ENCODE measurements at places on chromosomes 3 and 15.

DNA sequence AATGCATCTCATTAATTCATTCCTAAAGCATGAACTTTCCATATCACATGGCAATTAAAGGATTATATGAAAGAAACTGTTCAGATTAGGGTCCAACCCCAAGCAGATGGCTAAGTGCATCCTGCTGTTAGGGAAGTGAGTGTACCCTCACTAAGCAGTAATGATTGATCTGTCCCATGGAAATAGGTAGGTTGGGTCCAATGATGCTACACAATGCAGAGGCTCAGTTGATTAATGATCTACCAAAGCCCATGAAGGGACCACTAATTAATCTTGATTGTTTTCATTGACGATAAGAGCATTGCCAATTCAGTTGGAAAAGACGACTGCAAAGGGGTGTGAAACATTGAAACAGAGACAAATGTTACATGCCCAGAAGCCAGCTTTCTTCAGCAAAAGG is 194.5 kb upstream of the LRTM1 start:
- DNase-seq, result no peak

- no peak for DNase-seq
Measured at GRCh38 chr3:44420676-44421075, 56.8 kb downstream of the ZNF445 start.

GRCh38 chr3:115830764-115831395 is 207.6 kb downstream of the GAP43 start:
- DNase-seq, result no peak

DNA sequence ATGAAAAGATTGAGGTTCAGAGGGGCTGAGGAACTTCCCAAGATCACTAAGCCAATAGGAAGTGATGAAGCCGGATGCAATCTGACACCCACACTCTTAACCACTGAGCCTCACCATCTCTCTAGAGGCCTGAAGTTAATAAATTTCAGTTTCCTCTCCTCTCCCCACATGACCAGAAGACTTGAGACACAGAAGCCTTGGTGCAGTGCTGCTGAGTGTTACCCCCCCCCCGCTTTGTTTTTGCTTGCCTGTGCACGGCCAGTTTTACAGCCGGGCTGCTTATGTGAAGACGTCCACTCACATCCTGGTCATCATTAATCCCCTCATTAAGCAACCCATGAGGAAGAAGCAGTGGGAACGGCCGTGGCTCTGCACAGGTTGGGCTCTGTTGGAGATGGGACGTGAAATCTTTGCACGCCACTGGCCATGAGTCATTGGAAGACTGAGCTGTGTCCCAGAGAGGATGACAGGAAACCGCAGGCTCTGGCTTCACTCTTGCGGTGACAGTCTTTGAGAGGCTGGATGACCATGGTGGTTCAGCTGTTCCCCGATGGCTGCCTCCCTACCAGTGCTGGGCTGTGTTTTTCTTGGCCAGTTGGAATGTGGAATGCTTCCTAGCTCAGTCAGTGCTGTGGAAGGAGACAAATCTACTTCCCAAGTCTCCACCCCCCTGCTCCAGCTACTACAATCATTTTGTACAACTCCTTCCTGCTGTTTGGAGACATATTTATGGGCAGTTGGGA is 232.6 kb upstream of the LRTM1 start:
- DNase-seq, result no peak

DNA sequence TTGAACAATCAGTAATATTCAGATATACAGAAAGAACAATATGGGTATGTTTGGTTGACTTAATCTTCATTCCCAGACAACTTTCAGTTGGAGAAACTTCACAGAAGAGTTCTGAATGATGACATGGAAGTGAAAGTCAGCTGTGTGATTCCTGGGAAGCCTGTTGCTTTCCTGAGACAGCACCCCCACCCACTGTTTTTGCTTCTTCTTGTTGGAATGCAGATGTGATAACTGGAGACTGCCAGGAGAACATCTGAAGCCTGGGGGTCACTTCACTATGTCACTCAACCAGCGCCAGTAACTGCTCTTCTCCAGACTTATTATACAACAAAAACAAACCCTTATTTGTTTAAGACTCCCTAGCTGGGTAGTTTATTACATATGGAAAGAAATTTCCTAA is 599.4 kb downstream of the ZIC1 start:
- DNase-seq, result no peak

DNA sequence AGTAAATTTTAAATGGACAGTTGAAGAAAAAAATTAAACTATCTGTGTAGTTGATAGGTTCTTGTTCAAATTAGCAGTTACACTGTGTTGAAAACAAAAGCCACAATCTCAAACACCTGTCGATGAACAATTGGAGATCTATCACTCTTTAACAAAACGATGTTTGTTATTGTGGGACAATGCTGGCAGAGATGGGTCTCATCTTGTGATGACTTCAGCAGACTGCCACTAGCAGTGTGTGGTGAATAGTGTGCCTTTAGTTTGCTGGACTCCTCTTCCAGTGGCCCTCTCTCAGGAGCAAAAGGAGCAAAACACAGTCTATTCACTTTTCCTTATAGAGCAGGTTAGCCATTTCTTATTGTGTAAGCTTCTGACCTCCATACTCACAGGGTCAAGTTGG is 14.7 kb upstream of the TRIM59 start:
- DNase-seq, result no peak

DNA sequence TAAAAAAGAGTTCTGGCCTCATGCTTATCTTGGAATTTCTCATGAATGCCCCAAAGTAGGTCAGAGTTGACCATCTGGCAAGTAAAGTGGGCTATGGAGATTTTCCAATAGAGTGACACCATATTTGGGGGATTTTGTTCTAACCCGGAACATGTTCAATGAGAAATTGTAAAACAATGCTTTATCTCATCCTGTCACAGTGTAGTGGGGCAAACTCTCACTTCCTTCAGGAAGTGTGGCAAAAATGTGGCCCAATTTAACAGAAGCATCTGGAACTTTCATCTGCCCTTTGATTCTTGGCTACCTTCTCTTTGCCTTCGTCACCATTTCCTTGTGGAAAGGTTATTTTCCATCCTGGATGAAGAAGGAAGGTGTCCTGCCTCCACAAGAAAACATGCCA is 70.8 kb downstream of the ADAMTS9 start:
- DNase-seq, result no peak

Measured in stimulated activated CD8-positive, alpha-beta memory T cell treated with anti-CD3 and anti-CD28 coated beads, Interleukin-4, amount 100 ng/mL, for 1 hour (primary cell).